ENCODE measurements at places on chromosomes 6 and 20. TPM values are rescaled to one million over a fixed set of nuclear protein-coding genes. Genes with fewer than 3 reads are reported as not detected.

BRD2 gene
- total RNA-seq, result 63.6 TPM

NRSN1 gene
- total RNA-seq, result not detected

SLC13A3 gene
- 0.09 TPM for total RNA-seq

HLA-DQA2 gene
- not detected for total RNA-seq
